Chondrocyte (in vitro differentiated cells): ENCODE measurements at places on chromosomes 3 and 15. TPM values are rescaled to one million over a fixed set of nuclear protein-coding genes. Genes with fewer than 3 reads are reported as not detected.
A peak's percentile ranks its signal among the peaks of the same experiment; 100 is the strongest.

The RAB6B gene
- total RNA-seq: 16.2 to 29.6 TPM (median 25.7 TPM) in 3 replicates

The TMIE gene
- total RNA-seq: 0.25 TPM in 1 of 3 replicates, not detected in the others

The SAMD7 gene
- total RNA-seq: not detected in 3 replicates

- no peaks in the 10 kb centered on the region for H3K27me3 ChIP-seq
- H3K27ac ChIP-seq: peak overlapping the region; percentile 83
- peaks cover 35% of the 10 kb centered on the region for H3K4me1 ChIP-seq
- no peak for DNase-seq
- H3K4me3 ChIP-seq: no peak overlapping the region
- no peaks in the 10 kb centered on the region for H3K36me3 ChIP-seq
These were observed 26.1 kb downstream of the PPP2R3A start for GRCh38 chr3:135991621-135992020.

DNA sequence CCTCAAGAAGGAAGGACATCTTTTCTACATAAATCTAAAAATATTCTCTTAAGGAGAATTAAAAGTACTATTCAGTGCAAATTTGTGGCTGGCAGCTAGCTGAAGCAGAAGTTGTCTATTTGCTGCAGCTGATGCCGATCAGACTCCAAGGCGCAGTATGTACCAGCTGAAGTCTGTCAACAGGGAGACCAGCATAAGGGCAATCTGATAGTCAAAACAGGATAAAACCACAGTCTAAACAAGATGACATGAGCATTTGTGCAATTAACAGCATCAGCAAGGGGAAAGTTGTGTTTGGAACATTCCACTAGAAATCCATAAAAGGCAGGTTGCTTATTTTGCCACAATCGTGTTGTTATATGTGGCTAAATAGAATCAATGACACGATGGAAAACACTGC, 198.2 kb upstream of the ROBO2 start:
- no peak overlapping the region for H3K27ac ChIP-seq
- H3K27me3 ChIP-seq: peaks cover 4% of the 10 kb centered on the region
- no peak for DNase-seq
- H3K36me3 ChIP-seq: no peaks in the 10 kb centered on the region
- H3K4me3 ChIP-seq: no peak overlapping the region

DNA sequence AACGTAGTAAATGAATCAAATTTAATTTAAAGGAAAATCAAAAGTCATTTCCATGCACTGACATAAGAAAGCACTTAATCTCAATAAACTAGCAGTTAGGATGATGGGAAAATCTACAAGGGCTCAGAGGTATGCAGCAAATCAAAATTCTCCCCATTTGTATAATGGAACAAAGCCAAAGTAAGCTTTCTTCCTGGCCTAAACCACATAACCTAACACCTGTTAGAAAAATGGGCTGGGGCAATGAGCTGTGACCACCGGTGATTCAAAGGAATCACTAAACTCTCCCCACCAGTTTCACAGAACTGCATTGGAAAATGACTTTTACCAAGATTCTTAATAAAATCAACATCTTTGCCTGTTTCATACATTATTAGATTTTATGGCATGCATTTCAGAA, 1024.3 kb downstream of the FHIT start:
- no peak for DNase-seq
- no peak overlapping the region for H3K27ac ChIP-seq
- H3K4me1 ChIP-seq: peaks cover 16% of the 10 kb centered on the region
- H3K36me3 ChIP-seq: no peaks in the 10 kb centered on the region
- no peak overlapping the region for H3K4me3 ChIP-seq

DNA sequence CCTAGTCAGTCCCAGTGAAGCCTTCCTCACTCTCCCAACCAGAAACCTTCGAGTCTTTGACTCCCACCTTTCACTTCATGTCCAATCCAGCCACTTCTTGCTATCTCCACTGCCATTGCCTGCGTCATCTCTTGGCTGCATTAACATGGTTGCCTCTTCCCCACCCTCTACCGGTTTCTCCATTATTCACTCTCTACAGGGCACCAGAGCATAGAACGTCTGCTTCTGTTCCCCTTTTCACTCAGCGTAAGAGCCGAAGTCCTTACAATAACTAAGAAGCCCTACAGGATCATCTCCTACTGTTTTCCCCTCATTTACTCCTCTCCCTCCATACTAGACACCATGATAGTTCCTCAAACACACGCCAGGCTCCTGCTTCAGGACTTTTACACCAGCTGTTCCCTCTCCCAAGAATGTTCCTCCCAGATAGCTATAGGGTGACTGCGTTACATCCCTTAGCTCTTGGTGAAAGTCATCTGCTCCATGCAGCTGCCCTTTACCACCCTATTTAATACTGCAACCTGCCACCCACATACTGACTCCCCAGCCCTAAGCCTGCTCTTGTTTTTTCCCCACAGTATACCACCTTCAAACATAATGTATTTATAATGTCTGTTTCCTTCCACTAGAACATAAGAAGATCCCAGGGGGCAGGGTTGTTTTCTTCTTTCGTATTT, 30.9 kb downstream of the RCN2 start:
- H3K36me3 ChIP-seq: no peaks in the 10 kb centered on the region
- H3K27ac ChIP-seq: no peak overlapping the region
- DNase-seq: no peak
- no peaks in the 10 kb centered on the region for H3K27me3 ChIP-seq
- H3K4me3 ChIP-seq: no peak overlapping the region

The MB21D2 gene
- total RNA-seq: 8.2 to 8.9 TPM (median 8.7 TPM) in 3 replicates

- no peak overlapping the region for H3K27ac ChIP-seq
- H3K27me3 ChIP-seq: no peaks in the 10 kb centered on the region
- DNase-seq: no peak
These were observed 469.5 kb downstream of the CNTN4 start for GRCh38 chr3:2568156-2568555.

DNA sequence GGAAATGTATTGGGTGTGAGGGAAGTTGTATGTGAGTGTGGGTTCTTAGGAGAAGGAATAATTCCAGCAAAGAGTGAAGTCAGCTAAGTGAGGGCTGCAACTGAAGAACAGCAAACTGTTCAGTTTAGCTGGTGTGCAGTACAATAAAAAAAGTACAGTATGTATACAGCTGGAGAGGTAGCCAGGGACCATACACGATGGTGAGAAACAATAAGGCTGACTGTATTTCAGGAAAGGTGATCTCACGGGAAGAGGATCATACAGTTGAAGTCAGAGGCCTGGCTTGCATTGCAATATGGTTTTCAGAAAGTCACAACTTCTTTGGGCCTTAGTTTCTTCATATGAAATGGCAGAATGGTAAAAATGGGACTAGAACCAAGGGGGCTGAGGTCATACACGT, 222.4 kb downstream of the NEK10 start:
- peaks cover 4% of the 10 kb centered on the region for H3K36me3 ChIP-seq
- H3K27ac ChIP-seq: no peak overlapping the region
- no peaks in the 10 kb centered on the region for H3K27me3 ChIP-seq
- DNase-seq: no peak

DNA sequence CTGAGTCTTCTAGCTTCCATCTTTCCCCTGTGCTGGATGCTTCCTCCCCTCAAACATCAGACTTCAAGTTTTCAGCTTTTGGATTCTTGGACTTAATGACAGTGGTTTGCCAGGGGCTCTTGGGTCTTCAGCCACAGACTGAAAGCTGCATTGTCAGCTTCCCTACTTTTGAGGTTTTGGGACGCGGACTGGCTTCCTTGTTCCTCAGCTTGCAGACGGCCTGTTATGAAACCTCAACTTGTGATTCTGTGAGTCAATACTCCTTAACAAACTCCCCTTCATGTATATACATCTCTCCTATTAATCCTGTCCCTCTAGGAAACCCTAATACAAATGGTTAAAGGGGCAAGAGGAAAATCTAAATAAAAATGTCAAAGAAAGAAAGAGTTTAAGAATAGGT, 100.1 kb downstream of the ABI3BP start:
- peaks cover 5% of the 10 kb centered on the region for H3K36me3 ChIP-seq
- H3K27me3 ChIP-seq: peaks cover 1% of the 10 kb centered on the region
- DNase-seq: no peak
- H3K27ac ChIP-seq: no peak overlapping the region
- no peak overlapping the region for H3K4me3 ChIP-seq

DNA sequence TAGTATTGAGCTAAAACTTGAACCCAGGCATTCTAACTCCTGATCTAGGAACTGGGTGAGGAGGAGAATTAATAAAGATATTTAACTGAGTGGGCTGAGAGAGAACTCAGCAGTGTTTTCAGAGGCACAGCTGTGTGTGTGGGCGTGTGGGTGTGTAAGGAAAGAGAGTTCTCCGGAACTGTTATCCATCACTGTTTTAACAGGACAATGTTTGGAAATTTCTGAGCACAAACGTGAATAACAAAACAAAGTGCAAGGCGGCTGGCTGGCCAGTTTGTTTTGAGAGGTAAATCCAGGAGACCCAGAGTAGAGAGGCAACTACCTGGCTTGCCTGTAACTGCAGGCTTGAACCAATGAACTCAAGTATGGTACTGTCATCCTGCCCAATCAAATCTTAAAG, 5.0 kb upstream of the PTPN9 start:
- no peak overlapping the region for H3K27ac ChIP-seq
- H3K4me1 ChIP-seq: peaks cover 12% of the 10 kb centered on the region
- H3K4me3 ChIP-seq: no peak overlapping the region
- H3K27me3 ChIP-seq: no peaks in the 10 kb centered on the region
- no peaks in the 10 kb centered on the region for H3K36me3 ChIP-seq

- H3K27ac ChIP-seq: no peak overlapping the region
- no peaks in the 10 kb centered on the region for H3K4me1 ChIP-seq
- no peak for DNase-seq
- H3K27me3 ChIP-seq: no peaks in the 10 kb centered on the region
- peaks cover 3% of the 10 kb centered on the region for H3K36me3 ChIP-seq
These were observed 46.5 kb upstream of the TIMP4 start for GRCh38 chr3:12205171-12205570.

GRCh38 chr3:183295211-183295610, 42.2 kb downstream of the B3GNT5 start:
- H3K4me3 ChIP-seq: no peak overlapping the region
- no peak for DNase-seq
- H3K27ac ChIP-seq: peak overlapping the region; percentile 59
- H3K36me3 ChIP-seq: peaks cover 4% of the 10 kb centered on the region
- peaks cover 47% of the 10 kb centered on the region for H3K4me1 ChIP-seq

- H3K4me1 ChIP-seq: no peaks in the 10 kb centered on the region
- no peak for DNase-seq
- peaks cover 17% of the 10 kb centered on the region for H3K27me3 ChIP-seq
These were observed 162.5 kb downstream of the TPRG1 start for GRCh38 chr3:189334064-189334920.

GRCh38 chr3:148756311-148756710, 58.6 kb downstream of the AGTR1 start:
- H3K36me3 ChIP-seq: no peaks in the 10 kb centered on the region
- peaks cover 6% of the 10 kb centered on the region for H3K4me1 ChIP-seq
- no peaks in the 10 kb centered on the region for H3K27me3 ChIP-seq

DNA sequence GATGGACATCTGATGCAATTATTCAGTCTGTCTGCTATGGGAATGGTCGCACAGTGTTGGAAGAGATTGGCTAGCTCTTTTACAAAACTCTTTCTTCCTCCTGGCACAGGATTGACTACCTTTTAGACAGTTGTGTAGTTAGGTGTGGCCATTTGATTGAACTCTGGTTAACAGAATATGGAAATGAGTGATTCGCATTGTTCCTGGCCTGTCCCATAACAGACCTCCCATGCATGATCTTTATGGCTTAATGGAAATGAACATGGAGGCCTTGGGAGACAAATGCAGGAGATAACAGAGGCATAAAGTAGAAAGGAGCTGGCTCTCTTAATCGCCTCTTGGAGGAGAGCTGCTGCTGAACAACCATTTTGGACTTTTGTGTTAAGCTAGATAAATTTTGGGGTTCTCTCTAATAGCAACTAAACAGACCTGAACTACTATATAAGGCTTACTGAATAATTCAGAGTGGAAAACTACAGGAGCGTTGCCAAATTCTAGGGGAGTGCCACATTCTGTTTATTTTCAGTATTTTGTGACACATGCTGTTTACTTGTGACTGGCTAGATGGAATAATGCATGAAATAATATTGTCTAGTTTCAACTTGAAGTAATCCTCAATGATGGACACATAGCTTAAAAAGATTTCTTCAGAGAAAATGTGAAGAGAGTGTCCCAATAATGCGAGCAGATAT, 357.7 kb upstream of the SGO1 start:
- H3K27me3 ChIP-seq: no peaks in the 10 kb centered on the region
- H3K36me3 ChIP-seq: no peaks in the 10 kb centered on the region
- no peak for DNase-seq
- no peak overlapping the region for H3K27ac ChIP-seq

The SPESP1 gene
- total RNA-seq: not detected in 3 replicates

The CX3CR1 gene
- 0.12 TPM in 1 of 3 replicates, not detected in the others for total RNA-seq

- no peaks in the 10 kb centered on the region for H3K27me3 ChIP-seq
- no peak for DNase-seq
- H3K27ac ChIP-seq: peak overlapping the region; percentile 88
- H3K4me1 ChIP-seq: peaks cover 25% of the 10 kb centered on the region
- no peak overlapping the region for H3K4me3 ChIP-seq
- H3K36me3 ChIP-seq: peaks cover 1% of the 10 kb centered on the region
These were observed 60.9 kb downstream of the STRIT1 start for GRCh38 chr3:155232605-155233004.

DNA sequence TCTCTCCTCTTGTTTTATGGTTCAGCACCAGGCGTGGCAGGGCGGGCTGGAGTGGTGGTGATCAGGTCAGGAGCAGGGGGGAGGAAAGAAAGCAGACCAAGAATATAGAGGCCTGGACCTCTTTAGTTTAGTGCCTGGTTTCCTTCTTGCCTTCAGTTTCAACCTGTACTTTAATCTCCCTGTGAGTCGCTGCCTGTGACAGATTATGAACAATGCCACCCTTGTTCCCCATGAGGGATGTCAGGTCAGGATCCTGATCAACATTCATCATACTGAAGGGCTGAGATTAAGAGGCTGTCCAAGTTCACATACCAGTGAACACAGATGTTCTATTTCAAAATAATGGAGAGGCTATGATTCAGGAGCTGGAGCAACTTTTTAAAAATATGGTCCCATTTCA, 11.4 kb downstream of the ENTPD3 start:
- H3K27me3 ChIP-seq: peaks cover 3% of the 10 kb centered on the region
- peaks cover 2% of the 10 kb centered on the region for H3K36me3 ChIP-seq
- H3K4me3 ChIP-seq: no peak overlapping the region
- DNase-seq: no peak

- H3K36me3 ChIP-seq: no peaks in the 10 kb centered on the region
- H3K4me3 ChIP-seq: peak overlapping the region; percentile 50
- peaks cover 17% of the 10 kb centered on the region for H3K4me1 ChIP-seq
- DNase-seq: no peak
These were observed 23.5 kb upstream of the TSC22D2 start for GRCh38 chr3:150384296-150385212.

The EOMES gene
- not detected in 3 replicates for total RNA-seq

The MYO5C gene
- 0.79 to 2.7 TPM (median 1.4 TPM) in 3 replicates for total RNA-seq

The SUCNR1 gene
- 0.12 to 0.13 TPM in 2 of 3 replicates, not detected in the other for total RNA-seq

- peaks cover 12% of the 10 kb centered on the region for H3K4me1 ChIP-seq
- H3K4me3 ChIP-seq: no peak overlapping the region
- H3K27ac ChIP-seq: no peak overlapping the region
- no peaks in the 10 kb centered on the region for H3K36me3 ChIP-seq
- no peak for DNase-seq
- H3K27me3 ChIP-seq: peaks cover 2% of the 10 kb centered on the region
These were observed 28.4 kb upstream of the SMAD3 start for GRCh38 chr15:67036775-67037555.

DNA sequence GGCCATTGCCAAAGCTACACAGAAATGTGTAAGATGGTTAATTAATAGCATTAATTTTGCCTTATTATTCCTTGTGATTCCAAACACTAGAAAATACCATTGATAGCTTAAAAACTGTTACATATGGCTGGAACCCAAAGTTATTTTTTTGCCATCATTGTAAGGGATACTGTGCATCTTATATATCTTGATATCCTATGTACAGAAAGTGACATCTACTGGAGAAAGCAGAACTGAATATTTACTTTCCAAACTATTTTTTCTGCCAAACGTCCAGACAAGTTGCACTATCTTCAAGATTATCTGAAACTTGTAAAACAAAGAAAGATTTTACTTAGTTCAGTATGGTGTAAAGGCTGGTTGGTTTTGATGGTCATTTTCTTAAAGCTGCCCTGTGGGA, 33.3 kb upstream of the MEIS2 start:
- no peak overlapping the region for H3K27ac ChIP-seq
- H3K27me3 ChIP-seq: peaks cover 28% of the 10 kb centered on the region
- H3K4me3 ChIP-seq: no peak overlapping the region
